Transverse colon (tissue), 4 donors: ENCODE measurements at places on chromosomes 2 and 18. TPM values are rescaled to one million over a fixed set of nuclear protein-coding genes. Genes with fewer than 3 reads are reported as not detected.

ST8SIA3 gene
- total RNA-seq: under 0.01 TPM

KIF5C gene
- total RNA-seq: 3.2 TPM

MGAT4A gene
- 139 TPM for total RNA-seq

EVA1A gene
- not detected for total RNA-seq

CNRIP1 gene
- total RNA-seq: 7.6 TPM

SH3BP4 gene
- total RNA-seq: 19.9 TPM

EVX2 gene
- not detected for total RNA-seq

ADGRF3 gene
- not detected for total RNA-seq

DNA sequence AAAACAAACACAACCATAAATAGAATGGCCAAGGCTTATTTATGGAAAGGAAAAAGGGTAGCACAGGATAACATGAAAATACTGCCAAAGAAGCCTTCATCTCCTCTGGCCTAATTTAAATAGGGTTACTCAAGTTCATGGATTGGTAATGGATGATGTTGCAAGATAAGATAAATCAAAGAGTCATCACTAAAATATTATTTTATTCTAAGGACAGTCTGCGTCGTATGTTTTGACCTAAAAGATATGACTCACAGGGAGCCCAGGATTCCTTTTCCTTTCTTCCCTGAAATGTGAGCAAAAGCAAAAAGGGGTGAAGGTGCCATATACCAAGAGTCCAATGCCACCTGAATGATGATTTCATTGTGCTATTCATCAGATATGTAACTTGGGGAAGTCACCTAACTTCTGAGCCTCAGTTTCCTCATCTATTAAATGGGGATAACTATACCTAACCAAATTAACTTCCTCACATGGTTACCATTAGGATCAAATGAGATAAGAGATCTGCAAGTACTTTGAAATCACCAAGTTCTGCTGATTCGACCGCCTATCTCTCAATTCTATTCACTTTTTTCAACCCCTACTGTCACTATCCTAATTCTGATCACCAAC is 137.7 kb downstream of the THADA start:
- no peak for DNase-seq

DNA sequence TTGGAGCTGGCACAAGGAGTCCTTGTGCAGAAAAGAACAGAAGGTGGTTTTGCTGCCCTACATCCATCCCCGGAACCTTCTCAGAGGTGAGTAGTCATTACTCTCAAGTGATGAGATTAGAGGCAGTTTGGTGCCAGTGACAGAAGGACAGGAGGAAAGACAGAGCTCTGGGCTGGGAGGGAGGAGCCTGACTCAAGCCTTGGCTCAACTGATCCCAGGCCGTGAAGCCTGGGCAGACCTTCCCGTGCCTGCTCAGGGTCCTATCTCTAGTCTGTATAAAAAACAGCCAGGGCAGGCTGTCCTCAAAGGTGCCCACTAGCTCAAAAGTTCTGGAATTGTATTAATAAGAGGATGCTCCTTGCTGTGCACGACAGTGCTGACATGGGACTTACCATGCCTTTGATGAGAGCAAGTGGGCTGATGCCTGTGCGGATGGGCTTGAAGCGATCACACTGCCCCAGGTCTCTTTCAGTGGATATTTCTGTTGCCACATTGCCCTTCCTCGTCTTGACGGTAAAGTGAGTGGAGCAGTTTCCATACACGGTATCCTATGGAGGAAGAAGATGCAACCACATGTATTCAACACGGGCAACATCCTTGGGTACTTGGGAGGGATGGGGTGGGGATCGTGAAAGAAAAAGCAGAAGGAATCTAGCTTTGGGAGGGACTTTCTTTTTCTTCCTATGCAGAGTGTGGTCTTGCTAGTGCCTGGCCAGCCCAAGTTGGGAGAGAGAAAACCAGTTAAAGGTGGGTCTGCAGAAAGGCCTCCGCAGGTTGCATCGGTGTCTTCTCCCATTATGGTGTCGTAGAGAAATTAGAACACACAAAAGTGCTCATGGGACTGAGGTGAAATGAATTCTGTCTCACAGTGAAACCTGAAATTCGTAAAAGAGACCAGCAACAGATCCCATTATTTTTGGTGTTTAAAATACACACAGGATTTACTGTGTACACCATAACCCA is 6.9 kb downstream of the APOB start:
- DNase-seq: no peak

GRCh38 chr2:165698444-165698884 is 95.6 kb downstream of the GALNT3 start:
- peak; percentile 29 for DNase-seq

GRCh38 chr2:17878281-17879136 is at the start of gene KCNS3:
Gene KCNS3, plus strand, starts transcription at chr2:17878667. Its CDS starts 52,342 bp downstream, at chr2:17931009.
- peak; percentile 61 for DNase-seq

- no peak for DNase-seq
Measured at GRCh38 chr2:231170055-231170454, 28.4 kb upstream of the ARMC9 start.

- peak; percentile 37 for DNase-seq
Measured at GRCh38 chr18:45106331-45106774, 425.7 kb downstream of the SETBP1 start.

DNA sequence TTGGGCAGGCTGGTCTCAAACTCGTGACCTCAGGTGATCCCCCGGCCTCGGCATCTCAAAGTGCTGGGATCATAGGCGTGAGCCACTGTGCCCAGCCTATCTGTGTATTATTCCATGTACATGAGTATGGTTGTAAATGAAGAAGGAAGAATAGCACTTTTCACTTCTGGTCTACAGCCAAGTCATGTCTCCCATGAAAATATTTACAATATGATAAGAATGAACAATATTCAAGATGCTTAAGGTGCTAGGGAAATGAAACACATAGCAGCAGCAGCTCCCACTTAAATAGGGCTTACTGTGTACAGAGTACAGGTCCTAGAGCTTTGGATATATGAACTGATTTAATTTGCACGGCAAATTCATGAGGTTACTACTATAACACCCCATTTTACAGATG is 70.3 kb upstream of the COL5A2 start:
- no peak for DNase-seq

DNA sequence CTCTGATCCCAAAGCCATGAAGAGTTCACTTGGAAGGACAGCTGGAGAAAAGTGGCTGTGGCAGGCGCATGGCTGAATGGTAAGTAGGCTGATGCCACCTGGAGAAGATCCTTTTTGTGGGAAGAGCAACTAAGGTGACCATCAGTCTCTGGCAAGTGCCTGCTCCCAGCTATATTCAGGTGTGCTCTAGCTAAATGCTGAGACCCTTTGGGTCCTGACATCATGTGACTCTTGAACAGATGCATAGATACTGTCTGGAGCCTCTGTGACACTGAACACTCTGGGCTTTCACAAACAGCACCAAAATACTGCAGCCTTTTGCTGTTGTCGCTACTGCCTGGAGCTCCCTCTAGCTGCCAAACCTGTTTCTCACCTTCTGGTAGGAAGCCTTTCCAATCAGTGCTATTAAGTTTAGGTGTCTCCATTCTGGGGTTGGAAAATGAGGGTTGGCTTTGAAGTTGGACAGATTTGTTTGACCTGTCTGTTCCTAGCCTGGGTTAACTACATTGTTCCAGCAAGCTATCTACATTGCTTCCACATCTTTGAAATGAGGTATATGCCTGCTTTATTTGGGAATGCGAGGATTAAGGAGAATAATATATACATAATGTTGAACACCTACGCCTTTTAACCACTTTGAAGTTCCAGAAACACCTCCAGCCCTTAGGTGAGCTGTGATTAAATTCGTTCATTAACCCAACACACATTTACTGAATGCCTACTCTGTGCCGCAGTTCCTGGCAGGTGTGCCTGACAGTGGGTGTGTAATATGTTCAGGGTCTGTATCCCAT is 3.1 kb downstream of the EGR4 start:
- DNase-seq: peak; percentile 30

DNA sequence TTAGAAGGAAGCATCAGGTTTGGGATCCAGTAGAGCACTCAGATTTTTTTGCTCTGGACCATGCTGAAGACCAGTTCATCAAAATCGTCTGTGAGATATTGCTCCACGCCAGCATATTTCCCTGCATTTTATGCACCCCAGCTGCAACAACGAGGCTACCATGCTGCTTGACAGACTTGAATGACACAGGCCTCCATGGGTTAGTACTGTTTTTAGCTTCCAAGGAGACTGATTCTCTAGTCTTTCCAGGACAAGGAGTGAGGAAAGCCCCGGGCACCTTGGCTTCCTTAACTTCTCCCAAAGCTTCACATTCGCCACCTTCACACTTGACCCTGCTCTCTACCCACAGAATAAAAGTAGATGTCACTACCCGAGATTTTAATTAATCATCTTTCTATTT is 17.5 kb downstream of the BOD1L2 start:
- no peak for DNase-seq

- peak; percentile 68 for DNase-seq
Measured at GRCh38 chr2:11764359-11764758, 17.9 kb downstream of the LPIN1 start.

DNA sequence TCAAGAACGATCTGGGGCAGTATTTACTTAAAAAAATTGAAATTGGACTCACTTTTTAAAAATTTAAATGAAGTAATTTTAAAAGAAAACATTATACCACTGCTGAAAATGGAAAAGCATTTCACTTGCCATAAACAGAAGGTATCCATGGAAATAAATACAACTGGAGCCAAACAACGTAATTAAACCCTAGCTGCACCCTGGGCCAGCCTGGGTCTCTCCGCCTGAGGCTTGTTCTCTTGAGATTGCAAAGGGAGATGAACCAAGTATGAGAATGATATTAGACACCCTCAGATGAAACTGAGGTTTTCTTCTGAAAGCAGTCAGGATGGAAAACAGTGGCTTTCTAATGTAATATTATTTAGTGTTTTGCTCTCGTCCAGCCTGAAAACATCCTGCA is 264.4 kb downstream of the KCNE4 start:
- DNase-seq: no peak

GRCh38 chr2:111924617-111925107 is 26.3 kb downstream of the MERTK start:
- no peak for DNase-seq

- peak; percentile 60 for DNase-seq
Measured at GRCh38 chr2:25276569-25277465, 64.9 kb downstream of the DNMT3A start.

DNA sequence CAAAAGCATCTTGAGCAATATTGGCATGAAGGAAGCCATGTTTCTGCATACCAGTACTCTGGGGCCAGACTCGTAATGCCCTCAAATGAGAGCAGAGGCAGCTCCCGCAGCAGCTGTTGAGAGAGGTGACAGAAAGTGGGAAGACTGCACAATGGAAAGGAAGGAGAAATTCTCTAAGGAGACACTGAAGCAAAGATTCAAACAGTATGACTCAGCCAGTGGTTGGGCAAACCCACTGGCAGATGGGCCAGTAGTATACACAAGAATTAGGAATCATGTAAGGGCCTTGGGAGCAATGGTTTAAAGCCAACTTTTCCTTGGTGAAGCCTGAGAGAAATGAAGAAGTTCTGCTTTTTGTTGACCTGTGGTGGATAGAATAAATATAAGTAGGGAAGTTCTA is 2092.7 kb upstream of the PIK3C3 start:
- DNase-seq: no peak

GRCh38 chr2:54454548-54455130 is 1.5 kb upstream of the SPTBN1 start:
- no peak for DNase-seq

DNA sequence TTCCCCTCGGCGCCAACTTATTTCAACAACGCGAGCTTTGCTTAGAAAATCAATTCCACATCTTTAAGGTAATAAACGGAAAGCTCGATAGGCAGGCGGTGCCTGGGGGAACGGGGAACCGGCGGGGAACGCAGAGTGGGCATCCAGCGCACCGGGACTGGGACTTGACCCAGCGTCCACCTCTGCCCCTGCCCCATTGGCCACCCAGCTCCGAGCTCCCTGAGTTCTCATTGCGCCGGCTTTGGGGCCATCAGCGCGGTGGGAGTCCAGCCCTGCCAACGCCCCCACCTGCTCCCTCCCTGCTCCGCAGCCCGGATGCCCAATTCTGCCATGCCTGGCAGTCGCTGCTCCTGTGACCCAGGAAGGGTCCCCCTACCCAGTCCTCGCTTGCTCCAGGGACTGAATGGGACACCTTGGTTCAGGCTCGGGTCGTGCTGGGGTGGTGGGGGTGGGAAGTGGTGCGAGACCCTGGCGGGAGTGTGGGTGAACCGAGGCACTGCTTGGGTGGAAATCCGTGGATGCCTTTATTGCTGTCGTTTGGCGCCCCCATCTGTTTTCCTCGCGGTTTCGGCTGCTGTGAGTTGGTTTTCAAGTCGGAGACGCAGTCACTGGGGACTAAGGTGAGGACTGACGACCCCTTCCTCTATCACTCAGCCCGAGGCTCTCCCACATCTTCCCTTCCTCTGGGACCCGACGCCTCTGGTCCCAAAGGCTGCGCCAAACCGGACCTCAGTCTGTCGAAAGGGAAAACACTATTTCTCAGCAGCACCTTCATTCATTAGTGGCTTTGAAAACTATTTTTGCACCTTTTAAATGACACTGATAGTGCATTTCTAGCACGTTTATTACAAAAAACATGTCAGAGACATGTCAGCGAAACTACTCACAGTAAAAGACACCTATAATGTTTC is 2.4 kb upstream of the EVX2 start:
- DNase-seq: peak; percentile 49

GRCh38 chr2:226398580-226398979 is 401.0 kb downstream of the IRS1 start:
- DNase-seq: no peak

GRCh38 chr2:169928463-169928864 is 101.2 kb downstream of the UBR3 start:
- no peak for DNase-seq

DNA sequence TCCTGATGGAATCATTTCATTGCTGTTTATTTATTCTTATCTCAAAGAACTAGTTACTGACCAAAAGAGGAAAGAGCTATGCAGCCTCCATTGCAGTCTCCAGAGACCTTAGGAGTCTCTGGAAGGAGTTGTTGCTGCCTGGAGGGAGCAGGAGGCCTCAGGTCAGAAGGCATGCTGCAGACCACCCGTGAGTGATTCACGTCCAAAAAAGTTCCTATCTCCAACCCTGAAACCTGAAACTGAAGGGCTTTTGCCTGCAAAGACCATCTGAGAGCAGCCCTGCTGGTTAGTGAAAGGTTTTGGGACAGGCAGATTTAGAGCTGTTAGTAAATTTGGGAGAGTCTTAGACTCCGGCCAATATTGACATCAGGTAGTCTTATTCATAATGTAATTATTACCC is 29.1 kb downstream of the SLC25A52 start:
- no peak for DNase-seq

- DNase-seq: no peak
Measured at GRCh38 chr2:117958186-117958585, 55.7 kb downstream of the CCDC93 start.

GRCh38 chr2:196989496-196989895 is 63.0 kb upstream of the PGAP1 start:
- DNase-seq: no peak

GRCh38 chr18:3919396-3920061 is 469.6 kb downstream of the TGIF1 start:
- DNase-seq: no peak

DNA sequence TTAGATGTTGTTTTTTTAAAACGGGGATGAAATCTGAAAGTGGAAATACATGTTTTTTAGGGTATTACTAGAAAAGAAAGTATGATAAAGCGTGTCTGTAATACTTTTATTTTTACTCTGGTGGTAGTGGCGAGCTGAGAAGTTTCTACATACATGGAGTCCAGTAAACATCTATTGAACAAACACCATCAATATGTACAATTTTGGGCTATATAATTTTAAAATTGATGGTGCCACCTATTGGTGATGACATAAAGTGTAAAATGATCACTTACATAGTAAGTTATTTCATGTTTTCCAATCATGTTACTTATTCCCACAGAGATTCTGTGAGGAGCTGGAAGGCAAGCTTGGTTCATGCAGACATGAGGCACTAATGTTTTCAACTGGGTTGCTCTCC is 31.5 kb upstream of the NFE2L2 start:
- no peak for DNase-seq

- peak; percentile 52 for DNase-seq
Measured at GRCh38 chr2:229407170-229407569, 136.1 kb upstream of the PID1 start.
